ENCODE measurements at places on chromosomes 7 and 10.

GRCh38 chr7:78253850-78254725 lies 455.5 kb downstream of the PHTF2 start:
- no peak for DNase-seq

DNA sequence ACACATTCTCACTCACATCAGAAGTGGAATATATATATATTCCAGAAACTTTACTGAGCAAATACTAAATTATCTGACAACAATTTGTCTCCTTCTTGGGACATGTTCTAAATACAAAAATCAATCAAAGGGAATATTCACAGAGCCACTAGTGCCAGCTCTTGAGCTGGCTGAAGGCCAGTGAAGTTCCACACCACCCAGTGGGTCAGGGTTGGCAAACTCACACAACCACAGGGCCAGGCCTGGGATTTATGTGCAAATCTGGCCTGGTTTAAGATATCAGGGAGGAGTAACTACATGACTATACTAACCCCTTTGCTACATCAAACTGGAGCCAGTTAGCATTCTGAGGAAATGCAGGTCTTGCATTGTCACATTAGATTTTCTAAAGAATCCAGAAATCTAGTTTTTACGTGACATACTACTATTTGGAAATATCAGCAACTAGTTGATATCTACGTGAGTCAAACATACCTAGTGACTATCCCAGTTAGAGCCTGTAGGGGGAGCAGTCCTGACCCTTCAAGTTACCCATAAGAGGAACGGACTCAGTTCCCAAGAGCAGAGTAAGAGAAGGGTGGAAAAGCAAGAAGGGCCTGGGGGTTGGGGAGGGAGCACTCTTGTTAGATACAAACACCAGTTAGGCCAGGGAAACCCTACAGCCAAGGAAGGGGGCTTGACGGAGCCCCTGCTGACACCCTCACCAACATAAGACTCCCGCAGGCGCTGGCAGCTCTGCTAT lies 600.4 kb downstream of the KCNMA1 start:
- DNase-seq: no peak

- DNase-seq: no peak
Measured at GRCh38 chr10:78761311-78761781, 307.4 kb upstream of the ZMIZ1 start.

DNA sequence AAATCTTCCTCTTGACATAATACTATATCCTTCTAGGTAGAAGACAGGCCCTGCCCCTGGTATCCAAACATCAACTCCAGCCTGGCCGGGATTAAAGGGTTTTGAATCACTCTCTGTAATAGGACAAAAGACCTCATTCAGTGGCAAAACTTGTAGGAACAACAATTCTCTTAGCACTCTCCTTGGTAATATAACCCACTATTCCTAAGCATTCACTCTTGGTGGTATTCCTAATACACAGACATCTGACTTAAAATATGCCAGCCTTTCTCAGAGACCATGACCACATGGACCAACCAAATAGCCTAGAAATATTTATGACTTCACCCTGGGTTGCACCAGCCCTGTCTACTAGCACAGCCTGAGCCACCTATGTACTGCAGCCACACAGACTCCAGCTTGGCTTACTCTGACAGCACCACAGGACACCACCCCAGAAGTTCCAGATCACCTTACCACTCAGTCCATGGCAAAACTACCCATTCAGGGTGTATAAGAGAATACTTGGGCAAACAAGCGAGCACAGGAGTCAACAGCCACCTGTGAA lies 244.9 kb upstream of the NEBL start:
- no peak for DNase-seq

GRCh38 chr7:70953796-70954195 lies 178.1 kb upstream of the GALNT17 start:
- DNase-seq: peak; percentile 20

- DNase-seq: no peak
Measured at GRCh38 chr10:103609231-103610082, 116.0 kb downstream of the NEURL1 start.

DNA sequence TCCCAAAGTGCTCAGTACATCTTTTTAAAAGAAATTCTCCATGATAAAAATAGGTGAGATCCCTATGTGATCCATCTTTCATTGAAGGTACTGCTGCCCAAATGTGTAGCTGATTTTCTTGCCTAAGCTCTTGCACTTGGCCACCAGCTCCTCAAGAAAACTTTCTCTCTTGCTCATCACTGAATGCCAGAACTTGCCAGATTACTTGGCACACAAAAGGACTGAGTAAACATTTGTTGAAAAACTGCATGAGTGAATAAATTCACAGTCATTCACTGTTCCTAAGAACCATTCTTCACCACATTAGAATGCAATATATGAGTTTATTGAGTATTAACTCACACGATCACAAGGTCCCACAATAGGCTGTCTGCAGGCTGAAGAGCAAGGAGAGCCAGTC lies 99.9 kb downstream of the TRIL start:
- DNase-seq: no peak

- no peak for DNase-seq
Measured at GRCh38 chr7:40526951-40527715, 392.3 kb downstream of the SUGCT start.
